Nucleus accumbens (tissue), 56 donors: ENCODE measurements at places on chromosomes 5 and 9.

- DNase-seq = no peak
These were observed 197.5 kb downstream of the TRPM3 start for GRCh38 chr9:70923961-70924360.

- DNase-seq = no peak
These were observed 18.8 kb upstream of the SLC6A3 start for GRCh38 chr5:1464096-1464446.

DNA sequence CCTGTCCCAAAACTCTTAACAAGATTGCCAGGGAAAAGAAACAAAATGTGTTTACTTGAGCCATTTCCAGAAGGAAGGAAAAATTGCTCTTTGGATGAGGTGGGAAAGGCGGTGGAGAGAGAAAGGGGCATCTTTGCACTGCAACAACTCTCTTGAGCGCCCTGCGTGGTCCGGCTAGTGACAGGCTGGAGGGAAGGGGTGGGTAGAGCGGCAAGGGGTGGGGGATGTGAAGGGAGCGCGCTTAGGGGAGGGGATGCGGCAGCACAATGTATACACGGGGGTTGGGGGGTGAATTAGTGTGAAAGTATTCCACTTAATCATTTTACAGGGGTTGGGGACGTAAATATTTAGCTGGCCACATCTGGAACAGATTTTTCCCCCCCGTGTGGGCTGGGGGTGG is 1.3 kb downstream of the FGF10 start:
- DNase-seq = no peak

GRCh38 chr5:5306696-5307095 is 115.8 kb upstream of the ICE1 start:
- DNase-seq = no peak

GRCh38 chr5:149496917-149497316 is 54.3 kb downstream of the CSNK1A1 start:
- DNase-seq = no peak

DNA sequence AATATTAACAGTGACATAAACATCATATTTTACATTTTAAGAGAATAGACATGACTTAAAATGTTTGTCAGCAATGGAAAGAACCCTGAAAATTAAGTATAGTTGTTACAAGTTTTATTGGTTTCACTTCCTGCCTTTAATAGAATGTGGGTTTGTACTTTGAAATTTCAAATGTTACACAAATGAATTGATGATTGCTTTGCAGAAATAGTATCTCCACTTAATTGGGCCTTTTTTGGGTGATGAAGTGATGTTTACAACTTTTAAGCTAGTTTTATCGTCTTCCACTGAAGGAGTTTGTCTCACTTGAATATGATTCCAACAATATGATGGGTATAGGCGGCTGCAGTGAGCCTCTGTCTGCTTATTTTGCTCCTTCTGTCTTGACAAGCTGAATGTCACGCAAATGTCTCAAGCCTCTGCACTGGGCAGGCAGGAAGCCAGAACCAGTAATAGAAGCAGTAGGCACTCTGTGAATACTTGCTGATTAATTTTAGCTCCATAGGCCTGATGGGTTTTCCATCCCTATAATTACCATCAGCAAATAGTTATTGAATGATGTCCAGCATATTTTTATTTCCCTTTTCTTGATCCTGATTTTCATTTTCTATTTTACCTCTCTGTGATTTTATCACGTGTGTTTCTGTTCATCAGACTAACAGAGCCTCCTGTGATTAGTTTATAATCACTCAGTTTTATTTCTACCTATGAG is 10.6 kb upstream of the NR3C1 start:
- no peak for DNase-seq

DNA sequence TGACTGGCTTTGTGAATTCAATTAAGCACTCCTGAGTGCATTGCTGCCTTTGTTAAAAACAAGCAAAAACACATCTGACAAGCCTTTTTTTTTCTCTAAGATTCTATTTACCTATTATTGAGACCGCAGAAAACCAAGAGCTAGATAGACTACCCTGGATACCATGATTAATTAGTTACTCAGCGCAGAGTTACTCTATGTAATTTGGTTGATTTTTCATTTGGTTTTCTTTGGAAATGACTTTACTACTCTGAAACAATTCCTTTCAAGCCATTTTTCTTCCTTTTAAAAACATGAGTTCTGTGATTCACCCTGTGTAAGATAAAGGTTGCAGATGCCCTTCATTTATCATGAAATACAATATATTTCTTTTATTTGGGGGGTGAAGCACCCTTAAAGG is 421.6 kb upstream of the PIK3R1 start:
- DNase-seq = no peak

- no peak for DNase-seq
These were observed 118.4 kb downstream of the CTNND2 start for GRCh38 chr5:11785771-11786352.

GRCh38 chr5:141258948-141259347 is 13.8 kb downstream of the PCDHB15 start:
- DNase-seq = no peak
